Activated naive CD4-positive, alpha-beta T cell treated with anti-CD3 and anti-CD28 coated beads, Interleukin-2, amount 50 U/mL, for 16 hours (primary cell): ENCODE measurements at places on chromosomes 2 and 18.

DNA sequence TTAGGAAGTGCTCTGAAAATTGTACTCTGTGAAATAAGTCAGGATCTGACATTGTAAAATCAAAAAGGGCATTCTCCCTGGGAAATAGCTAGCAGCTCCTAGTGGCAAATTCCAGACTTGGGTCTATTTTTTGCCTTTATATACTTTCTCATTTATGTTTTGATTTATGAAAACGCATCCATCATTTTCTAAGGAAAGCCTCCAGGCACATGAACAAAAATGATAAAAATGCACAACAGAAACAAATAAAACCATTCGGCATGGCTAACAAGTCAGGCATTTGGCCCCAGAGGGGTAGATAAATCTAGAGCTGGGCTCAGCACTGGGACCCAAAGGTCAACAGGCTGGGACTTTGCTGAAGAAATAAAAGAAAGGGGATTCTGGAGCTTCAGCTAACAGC lies 167.0 kb downstream of the BCL11A start:
- DNase-seq = no peak

- DNase-seq = no peak
Observed at GRCh38 chr2:216833061-216833460, 26.8 kb downstream of the TNP1 start.

DNA sequence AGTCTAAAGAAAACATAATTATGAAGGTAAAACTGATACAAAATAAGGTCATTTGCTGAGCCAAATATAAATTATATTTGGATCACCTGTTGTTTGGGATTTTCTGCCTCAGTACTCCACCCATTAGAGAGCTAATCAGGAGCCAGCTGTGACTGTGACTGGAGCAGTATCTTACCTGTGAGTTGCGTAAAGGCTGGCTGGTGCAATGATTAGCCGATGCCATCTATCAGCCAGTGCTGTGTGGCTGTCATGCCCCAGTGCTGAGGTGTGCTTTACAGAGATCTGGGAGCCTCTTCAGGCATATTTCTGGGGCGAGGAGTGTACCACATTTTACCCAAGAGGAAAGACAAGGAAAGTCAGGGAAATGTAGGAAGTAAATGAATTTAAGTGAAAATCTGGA lies 191.8 kb downstream of the LRRTM1 start:
- DNase-seq = no peak

DNA sequence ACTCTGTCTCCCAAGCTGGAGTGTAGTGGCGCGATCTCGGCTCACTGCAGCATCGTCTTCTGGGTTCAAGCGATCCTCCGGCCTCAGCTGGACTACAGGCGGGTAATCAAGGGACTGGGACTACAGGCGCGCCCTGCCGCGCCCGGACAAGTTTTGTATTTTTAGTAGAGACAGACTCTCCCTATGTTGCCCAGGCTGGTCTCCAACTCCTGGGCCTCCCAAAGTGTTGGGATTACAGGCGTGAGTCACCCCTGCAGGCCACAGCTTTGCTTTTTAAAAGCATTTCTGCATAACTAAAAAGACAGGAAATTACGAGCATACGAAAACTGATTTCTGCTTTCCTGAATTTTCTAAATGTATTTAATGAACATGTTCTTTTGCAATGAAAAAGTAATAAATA lies 916 bp upstream of the OSBPL1A start:
- no peak for DNase-seq

DNA sequence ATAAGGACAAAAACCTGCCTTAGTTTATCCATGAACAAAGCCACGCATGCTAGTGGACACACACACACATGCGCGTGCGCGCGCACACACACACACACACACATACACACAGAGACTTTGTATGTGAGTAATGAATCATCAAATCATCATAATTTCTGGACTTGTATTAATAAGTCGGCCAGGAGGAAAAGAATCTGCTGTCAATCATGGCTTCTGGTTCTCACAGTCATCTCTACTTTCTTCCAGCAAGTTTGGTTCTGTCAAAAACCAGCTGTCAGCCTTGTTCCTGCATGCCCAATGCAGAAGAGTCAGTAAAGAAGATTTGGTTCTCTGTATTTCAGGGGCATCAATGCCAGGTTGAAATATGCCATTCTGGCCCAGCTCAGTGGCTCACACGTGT lies 1.1 kb upstream of the TTR start:
- DNase-seq = no peak

GRCh38 chr2:242030858-242031257 lies 161.3 kb downstream of the RTP5 start:
- DNase-seq = no peak

- no peak for DNase-seq
Observed at GRCh38 chr2:102114851-102115497, 27.6 kb upstream of the IL1R1 start.

DNA sequence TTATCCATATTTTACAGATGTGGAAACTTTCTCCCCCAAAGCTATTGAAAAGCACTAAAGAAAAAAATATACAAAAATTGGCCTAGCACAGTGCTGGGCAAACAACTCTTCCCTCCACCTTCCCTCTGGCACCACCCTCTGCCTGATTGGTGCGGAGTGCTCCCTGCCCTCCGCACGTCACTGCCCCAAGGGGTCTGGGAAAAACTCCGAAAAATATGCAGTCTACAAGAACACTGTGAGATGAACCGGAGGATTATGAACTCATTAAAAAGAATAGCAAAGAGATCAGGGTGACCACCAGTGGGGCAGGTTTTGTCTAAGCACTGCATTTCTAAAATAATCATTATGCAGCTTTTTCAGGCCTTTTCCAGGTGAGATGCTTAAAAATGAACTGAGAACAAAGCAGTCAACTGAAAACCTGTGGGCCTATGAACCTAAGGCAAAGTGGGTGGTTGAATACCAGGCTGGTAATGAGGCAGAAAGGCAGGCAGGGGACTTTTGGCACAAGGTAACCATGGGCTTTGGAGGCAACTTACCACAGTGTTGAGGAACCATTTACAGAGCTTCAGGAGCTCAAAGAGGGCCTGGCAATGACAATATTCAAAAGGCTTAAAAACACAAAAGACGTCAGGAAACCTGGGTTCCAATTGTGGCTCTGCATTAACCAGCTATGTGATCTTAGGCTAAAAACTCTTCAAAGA lies 57.5 kb downstream of the AAK1 start:
- DNase-seq = no peak

DNA sequence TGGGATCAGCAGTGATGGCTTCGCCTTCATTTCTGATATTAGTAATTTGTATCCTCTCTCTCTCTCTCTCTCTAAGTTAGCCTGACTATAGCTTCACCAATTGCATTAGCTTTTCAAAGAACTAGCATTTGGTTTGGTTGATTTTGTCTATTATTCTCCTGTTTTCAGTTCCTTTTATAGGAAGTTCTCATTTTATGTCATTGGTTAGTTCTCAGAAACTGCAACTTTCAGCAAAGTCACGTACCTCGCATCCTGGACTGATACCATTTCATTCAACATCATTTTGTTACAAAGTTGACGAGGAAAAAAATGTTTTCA lies 450.8 kb downstream of the EIPR1 start:
- no peak for DNase-seq
